Epithelial cell of alveolus of lung (primary cell): ENCODE measurements at places on chromosomes 11 and 22. TPM values are rescaled to one million over a fixed set of nuclear protein-coding genes. Genes with fewer than 3 reads are reported as not detected.

GUCY1A2 gene
- total RNA-seq = 0.40 and 1.2 TPM in 2 replicates

ADAMTS8 gene
- total RNA-seq = under 0.01 and 3.8 TPM in 2 replicates

LSP1 gene
- total RNA-seq = 1.2 and 2.2 TPM in 2 replicates

MS4A12 gene
- not detected in 2 replicates for total RNA-seq

SPI1 gene
- total RNA-seq = not detected in 2 replicates

SGSM1 gene
- not detected in 2 replicates for total RNA-seq
